ENCODE measurements at places on chromosomes 11 and 22.
A peak's percentile ranks its signal among the peaks of the same experiment; 100 is the strongest.

DNA sequence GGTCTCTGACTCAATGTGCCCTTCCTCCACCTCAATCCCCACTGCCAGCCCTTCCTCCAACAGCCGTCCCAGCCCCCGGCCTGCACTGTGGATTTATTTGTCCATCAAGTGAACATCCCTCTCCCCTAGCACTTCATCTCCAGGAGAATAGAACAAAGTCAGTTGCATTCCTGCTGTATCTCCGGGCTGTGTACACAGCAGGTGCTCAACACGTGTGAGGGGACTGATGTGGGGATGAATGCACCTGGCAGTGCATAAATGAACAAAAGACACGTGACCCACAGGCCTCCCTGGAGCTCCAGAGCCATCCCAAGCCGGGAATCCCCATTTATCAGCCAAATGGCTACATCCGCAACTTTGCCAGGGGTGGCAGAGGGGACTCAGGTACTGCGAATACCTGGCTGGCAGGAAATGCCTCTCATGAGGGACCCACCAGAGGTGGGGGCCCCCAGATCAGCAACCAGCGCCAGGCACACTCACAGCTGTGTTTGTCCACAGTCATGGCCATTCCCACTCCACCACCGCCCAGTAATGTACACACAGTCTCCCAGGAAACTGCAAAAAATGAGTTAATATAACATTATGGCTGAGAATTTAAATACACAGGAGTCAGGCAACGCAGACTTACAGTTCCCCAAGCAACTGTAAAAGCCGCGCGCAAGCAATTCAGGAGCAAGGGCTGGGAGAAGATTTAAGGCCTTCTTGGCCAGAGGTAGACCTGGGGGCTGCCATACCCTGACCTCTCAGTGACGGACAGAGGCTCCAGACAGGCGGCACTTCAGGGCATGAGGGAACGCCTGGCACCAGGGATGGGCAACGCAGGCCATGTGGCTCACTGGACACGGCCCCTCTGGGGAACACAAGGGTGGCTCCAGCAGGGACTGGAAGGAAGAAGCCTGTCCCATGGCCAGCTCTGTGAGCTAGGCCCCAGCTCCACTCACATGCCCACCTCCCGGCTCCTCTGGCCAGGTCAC, 50.3 kb upstream of the TCF20 start:
- no peak for DNase-seq

DNA sequence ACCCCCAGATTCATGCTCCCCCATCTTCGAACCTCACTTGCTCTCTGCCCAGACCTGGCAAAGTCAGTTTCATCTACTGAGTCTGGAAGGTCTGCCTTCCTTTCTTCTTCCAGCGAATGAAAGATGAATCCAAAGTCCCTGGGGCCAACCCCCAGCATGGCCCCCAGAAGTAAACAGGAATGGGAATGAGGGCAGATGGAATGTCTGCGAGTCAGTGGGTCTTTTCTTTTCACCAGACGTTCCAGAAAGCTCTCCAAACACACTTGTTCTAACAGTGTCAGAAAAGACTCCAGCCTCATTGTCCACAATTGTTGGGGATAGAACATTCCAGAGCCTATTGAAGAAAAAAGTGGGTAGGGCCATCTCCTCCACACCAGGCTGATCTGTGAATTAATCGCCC, 28.6 kb downstream of the RIBC2 start:
- no peak for DNase-seq

- no peak for DNase-seq
These were observed 167.9 kb downstream of the DSCAML1 start for GRCh38 chr11:117629146-117629545.

DNA sequence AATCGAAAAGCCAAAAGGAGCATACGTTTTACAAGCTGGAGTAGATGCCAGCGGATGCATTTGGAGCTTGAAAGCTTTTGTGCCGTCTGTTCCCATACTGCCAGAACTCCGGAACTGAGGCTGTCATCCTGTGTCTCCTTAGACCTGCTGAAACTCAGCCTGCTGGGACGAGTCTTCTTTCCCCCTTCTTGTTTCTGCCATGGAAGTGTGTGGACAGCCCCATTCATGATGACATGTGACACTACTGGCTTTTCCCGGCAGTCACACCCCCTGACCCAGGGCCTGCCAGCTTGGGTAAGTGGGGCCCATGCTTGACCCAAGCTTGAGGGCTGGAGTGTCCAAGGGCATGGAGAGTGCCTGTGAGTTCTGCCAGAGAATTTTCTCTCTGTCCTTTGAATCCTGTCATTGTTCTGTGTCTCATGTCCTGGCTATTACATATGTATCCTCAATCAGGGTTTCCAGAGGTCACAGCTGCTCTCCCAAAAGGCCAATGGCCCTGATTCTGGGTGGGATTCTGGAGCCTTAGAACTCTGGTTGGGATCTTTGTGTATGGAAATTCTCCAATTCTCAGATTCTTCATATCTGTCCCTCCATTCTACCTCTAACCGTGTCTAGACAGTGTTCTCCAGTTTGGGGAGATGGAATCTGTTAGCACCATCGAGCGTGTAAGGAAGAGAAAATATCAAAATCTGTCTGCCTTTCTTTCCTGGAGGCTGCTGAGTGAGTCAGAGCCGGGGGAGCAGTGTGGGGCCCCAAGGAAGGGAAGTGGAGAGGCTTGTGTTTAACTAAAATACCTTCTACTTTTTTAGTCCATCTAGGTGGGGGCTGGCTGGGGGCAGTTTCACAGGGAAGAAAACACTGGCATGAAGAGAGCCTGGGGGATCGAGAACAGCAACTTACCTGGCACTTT, 73.2 kb downstream of the KIAA1671 start:
- DNase-seq, result no peak

DNA sequence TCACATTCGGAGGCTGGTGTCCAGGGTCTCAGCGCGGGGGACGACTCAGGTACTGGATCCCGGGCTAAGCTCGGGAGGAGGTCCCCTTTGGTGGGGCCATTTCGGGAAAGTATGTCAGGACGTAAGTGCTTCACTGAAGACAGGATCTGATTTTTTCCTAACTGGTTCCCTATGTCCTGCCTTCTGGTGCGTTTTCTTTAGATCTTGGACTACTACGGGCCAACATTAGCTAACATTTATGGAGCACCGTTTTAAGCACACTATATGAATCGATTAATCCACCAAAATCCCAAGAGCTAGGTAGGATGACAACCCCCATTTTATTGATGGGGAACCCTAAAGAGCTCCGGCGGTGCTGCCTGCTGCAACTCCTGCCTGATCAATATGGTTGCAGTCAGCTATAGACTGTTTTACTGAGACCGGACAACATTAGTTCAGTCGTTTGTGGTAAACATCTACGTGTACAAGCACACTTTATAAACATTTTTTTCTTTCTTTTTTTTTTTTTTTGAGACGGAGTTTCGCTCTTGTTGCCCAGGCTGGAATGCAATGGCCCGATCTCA, 17.0 kb upstream of the WDR74 start:
- no peak for DNase-seq

DNA sequence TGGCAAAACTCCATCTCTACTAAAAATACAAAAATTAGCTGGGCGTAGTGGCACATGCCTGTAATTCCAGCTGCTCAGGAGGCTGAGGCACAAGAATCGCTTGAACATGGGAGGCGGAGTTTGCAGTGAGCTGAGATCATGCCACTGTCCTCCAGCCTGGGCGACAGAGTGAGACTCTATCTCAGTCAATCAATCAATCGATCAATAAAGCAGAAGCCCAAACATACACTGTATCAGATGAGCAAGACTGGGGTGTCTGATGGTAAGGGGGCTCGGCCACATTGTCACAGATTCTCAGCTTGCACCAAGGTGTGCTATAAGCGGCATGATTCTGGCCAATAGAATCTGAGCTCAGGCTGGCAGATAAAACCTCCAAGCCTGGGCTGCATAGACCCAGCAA, 261.1 kb downstream of the BUD13 start:
- no peak for DNase-seq

- peak; percentile 75 for DNase-seq
These were observed 21.5 kb downstream of the CYTH4 start for GRCh38 chr22:37303821-37304274.

GRCh38 chr22:30220338-30221012, 26.1 kb downstream of the LIF start:
- DNase-seq, result no peak

DNA sequence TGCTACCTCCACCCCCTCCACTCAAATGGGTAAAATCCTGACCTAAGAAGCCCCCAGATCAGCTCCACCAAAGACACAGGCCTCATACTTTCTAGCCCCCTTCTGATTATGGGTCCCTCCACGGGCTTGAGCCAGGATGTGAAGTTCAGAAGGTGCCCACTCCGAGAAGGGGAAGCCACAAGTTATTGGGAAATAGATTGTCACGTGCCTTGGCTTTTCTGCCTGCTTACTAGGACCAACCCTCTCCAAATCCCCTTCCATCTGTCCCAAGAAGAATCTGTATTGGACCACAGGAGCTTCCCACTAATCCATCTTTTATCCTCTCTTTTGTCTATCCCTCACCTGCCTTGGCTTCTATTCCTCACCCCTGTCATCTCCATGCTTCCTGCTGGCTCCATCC, 3.0 kb upstream of the NRGN start:
- no peak for DNase-seq

DNA sequence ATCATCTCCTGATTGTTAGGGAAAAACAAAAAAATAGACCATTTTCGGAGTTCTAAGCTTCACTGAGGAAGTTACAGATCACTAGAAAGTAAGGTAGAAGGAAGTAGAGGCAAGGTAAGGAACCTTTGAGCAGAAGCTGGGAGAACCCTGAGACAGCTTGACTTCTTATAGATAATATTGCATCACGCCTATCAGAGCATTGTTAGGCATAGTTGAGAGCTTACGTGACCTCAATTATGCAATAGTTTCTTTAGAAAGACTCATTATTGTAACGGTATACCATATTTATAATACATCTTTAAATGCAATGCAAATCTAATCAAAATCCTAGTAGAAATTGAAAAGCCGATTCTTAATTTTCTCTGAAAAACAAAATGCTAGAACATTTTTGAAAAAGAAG, 4.9 kb downstream of the TBRG1 start:
- DNase-seq, result no peak

DNA sequence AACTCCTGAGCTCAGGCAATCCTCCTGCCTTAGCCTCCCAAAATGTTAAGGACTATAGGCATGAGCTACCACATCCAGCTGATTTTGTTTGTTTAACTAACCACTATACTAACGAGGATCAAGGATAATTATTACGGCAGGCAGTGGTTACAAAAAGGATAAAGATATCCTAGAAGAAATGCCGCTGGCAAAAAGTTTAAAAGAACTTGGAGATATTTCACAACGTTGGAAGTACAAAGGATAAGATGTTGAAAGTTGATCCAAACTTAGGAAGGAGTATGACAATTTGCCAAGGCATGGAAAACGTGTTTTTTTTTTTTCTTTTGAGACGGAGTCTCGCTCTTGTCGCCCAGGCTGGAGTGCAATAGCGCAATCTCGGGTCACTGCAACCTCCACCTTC, 13.4 kb downstream of the AP5B1 start:
- no peak for DNase-seq

DNA sequence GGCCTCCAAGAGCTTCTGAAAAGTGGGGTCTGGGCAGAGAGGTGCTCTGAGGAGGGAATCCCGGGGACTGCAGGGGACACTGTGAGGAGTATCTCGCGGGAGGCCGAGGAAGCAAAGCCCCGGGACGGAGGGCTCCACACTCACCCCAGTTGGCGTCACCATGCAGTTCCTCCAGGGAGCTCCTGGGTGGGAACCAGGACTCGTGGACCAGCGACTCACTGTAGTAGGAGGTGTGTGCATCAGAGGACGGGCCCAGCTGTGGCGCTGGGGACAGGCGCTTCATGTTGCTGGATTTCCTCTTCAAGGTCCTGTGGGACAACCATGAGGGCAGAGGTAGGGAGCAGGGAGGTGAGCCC, 4.8 kb downstream of the SUN2 start:
- DNase-seq, result no peak

GRCh38 chr11:14346303-14346955, 12.6 kb downstream of the RRAS2 start:
- DNase-seq, result no peak

GRCh38 chr22:49322231-49322630, 505.4 kb downstream of the BRD1 start:
- no peak for DNase-seq

GRCh38 chr11:107272561-107272960, 185.1 kb downstream of the CWF19L2 start:
- no peak for DNase-seq

- DNase-seq, result no peak
These were observed 13.5 kb upstream of the CCDC90B start for GRCh38 chr11:83299681-83300080.

- no peak for DNase-seq
These were observed 50.7 kb downstream of the RRAS2 start for GRCh38 chr11:14308114-14308896.

GRCh38 chr22:19644314-19645223, 69.7 kb upstream of the SEPTIN5 start:
- no peak for DNase-seq

- DNase-seq, result no peak
These were observed 65.4 kb upstream of the TSPAN18 start for GRCh38 chr11:44661311-44661717.

- DNase-seq, result no peak
These were observed 403 bp upstream of the SBF2 start for GRCh38 chr11:10294290-10294953.

DNA sequence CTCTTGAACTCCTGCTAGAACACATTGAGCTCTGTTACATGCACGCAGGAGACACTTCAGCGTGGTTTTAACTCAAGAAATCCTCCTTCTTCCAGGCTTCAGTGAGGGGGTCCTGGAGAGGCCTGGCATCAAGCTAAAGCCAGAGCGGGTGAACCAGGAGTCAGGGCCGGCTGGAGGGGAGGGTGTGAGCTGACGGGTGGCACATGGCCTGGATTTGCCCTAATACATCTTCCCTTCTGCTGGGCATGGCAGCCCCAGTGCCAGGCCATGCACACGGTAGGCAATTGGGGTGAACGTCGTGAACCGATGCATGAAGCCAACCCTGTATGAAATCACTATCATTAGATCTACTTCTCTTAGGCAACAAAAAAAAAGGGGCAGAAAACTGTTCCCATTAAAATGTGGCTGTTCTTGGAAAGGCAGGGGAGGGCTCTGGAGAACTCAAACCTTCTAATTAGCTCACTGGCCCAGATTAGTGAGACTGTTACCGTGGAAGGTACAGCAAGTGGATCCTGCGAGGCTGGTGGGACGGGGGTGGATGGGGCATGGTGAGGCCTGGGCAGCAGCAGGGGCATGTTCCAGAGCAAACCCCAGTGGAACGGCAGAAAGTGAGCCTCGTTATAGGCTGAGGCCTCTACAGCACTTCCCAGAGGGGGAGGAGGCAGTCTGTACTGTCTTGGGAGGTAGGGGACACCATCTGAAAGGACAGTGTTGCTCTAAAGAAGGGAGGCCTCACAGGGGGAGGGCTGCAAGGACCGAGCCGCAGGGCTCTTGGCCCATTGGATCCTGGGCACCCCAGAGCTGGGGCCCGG, 10.6 kb downstream of the IFT27 start:
- DNase-seq, result no peak
